ENCODE measurements at places on chromosomes 1 and 21.

- DNase-seq = peak; percentile 64
These were observed 2.4 kb upstream of the ELF3 start for GRCh38 chr1:202007805-202008489.

- DNase-seq = no peak
These were observed 31.0 kb upstream of the IL19 start for GRCh38 chr1:206739411-206740076.

- DNase-seq = no peak
These were observed 55.6 kb upstream of the MACF1 start for GRCh38 chr1:39148942-39149341.

GRCh38 chr1:85584264-85584781 lies 3.8 kb downstream of the CCN1 start:
- DNase-seq = no peak

DNA sequence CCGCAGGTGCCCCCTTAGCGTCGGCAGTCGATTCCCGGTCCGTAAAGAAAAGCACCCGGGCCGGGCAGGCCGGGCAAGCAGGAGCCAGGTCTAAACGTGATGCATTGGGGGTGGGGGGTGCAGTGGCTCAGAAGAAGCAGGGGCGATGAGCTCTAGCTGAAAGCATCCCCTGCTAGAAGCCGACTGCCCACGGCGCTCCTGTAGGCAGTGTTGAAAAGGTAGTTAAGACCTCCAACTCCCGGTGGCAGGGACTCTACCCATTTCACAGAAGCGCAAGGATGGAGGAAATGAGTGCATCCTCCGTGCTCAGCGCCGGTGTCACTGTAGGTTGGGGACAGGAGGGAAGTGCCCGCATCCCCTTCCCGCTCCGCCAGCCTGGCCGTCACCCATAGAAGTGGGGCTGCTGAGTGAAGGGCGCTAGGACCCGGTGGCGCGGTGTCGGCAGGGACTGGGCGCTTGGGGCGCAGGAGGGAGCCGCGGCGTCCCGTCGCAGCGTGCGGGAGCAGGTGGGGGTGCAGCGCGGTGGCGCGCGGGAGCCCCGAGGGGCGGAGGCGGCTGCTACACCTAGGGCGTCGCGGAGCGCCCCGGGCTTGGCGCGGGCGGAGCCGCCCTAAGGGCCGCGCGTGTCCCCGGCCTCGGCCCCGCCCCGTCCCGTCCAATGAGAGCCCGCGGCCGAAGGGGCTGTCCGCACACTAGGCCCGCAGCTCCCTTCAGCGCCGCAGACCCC lies at the start of gene WNT2B:
TSS of gene WNT2B (plus strand) at position 688 of the 727 bp plus-strand sequence. CDS start 298 bp downstream, outside the sequence.
- no peak for DNase-seq

DNA sequence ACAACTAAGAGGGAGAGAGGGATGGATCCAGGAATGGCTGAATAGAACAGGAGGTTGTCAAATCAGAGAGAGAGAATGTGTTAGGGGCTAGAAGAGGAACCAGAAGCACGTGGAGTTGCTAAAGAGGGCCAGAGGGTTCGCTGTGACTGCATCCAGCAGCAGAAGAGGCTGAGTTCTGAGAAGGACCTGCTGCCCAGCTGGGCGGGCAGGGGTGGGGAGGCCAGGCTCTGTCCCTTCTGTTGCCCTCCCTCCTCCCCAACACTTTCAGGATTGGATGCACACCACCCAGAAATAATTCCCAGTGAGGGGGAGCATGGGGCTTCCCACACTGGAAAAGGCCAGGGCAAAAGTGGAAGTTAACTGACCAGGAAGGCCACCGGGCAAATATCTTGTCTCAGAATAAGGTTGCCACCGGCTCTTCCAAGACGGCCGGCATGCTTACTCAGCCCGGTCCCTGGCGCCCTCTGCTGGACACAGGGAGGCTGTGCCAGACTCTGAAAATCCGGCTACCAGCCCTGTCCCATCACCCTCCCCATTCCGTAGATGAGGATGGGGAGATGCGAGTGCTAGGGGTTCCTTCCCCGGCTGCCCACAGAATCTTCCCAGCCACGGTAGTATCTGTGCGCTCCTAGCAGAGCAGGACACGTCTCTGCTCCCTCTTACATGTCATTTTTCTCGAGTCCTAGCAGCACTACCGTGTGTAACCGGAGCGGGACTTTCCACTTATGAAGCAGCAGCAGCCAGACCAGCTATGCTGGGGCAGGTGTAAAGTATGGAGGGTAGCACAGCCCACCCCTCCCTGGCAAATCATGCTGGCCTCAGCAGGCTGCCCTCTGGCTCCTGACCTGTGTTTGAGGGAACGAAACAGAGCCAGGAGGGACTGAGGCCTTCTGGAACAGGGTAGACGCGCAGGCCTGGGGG lies 46.8 kb upstream of the A3GALT2 start:
- peak; percentile 80 for DNase-seq

GRCh38 chr1:54172614-54173599 lies 20.1 kb upstream of the CDCP2 start:
- DNase-seq = no peak

GRCh38 chr1:31788825-31789256 lies 24.7 kb upstream of the ADGRB2 start:
- DNase-seq = peak; percentile 60

DNA sequence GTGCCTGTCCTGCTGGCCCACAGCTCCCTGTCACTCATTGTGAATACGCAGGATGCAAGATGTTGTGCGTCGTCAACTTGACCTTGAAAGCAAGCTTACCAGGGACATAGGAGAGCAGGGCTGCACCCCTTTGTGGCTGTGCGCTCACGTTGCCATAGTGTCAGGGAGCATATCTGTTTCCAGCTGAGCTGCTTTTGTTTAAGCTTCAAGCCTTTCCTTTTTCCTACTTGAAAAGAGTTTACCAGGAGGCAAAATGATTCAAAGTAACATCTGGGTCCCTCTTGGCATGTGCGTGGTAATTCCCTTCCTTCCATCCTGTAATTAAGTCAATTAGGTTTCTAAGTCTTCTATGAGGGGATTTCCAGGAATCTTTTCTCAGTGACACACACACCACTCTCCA lies 537.1 kb downstream of the AJAP1 start:
- no peak for DNase-seq

DNA sequence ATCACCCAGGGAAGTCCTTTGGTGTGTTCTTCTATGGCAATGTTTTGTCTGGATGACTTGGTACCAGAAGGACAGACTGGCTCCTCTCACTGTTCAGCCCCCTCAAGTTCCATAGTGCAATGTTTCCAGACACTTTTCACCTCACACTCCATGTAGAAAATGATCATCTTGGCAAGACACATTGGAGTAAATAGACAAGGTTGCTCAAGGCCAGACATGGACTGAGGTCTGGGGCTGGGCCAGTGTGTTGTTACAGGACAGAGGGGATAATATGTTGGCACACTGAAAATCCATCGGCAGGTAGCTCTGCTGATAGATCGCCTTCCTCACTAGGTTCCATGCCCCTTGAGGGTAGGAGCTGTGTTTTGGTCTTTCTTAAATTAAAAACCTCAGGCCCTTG lies 51.5 kb downstream of the C1orf21 start:
- DNase-seq = no peak

DNA sequence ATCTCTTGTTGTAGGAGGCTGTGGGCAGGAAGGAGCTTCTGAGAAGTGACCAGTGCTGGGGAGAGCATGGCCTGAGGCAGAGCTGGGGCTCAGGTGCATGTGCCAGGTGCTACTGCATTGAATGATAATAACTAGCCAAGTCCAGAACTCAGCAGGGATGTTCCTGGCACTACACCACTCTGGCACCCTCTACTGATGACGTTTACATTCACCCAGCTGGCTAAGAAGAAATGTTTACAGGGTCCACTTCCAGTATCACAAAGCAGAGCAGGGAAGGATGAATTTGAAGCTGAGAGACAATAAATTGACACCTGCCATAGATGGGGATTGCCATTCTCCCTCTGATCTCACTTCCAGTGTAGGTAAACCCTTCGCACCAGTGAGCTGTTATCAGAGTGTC lies 411.8 kb downstream of the SETD4 start:
- DNase-seq = no peak

DNA sequence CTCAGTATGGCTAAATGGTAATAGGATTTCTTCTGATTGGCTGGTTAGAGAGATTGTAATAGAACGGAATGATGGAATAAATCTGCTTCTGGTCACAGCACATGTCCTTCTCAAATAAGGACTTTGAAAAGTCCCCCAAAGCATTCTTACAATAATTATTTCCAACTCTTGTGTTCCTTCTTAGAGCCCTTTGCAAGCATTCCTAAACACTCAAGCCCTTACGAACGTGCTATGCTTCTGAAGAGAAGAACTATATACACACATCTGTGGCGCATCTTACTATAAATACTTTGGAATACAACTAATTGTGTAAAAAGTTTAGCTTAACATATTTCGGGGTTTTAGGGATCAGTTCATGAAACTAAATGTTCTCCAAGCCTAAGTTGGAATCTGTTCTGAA lies 25.6 kb downstream of the CLIC4 start:
- no peak for DNase-seq

DNA sequence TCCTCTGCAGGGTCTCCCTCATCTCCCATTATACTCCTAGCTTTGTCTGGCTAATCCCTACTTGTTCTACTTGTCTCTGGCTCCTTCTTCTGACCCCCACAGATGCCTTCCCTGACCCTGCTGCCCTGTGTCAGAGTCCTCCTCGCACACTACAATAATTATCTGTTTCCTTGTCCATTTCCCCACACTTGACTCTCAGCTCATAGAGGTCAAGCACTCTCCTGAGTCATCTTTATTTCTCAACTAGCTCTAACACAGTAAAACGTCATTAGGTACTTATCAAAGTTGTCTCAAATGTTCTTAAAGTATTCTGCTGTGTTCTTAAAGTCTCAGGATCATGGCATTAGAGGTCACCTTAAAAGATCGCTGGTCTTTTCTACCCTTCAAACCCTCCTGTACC lies 47.1 kb downstream of the C8A start:
- DNase-seq = no peak

DNA sequence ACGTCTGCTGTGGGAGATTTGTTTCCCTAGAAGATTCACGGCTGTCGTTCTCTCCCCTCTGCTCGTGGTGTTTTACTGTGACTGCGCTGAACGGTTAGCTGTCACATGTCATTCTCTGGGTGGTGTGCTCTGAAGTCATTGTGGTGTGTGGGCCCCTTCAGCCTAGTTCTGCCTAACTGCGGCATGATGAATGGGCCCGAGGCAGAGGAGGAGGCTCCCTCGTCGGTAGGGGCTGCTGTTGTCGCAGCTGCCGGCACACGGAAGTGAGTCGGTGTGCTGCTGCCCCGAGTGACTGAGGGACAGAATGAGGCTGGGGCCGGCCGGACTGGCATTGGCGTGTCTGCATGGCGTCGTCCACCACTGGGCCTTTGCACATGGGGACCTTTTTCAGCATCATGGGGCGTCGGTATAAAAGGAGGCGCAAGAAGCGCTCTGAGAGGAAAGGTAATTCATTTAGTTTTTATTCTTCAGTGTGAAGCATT lies 77.9 kb downstream of the ADARB1 start:
- peak; percentile 92 for DNase-seq

DNA sequence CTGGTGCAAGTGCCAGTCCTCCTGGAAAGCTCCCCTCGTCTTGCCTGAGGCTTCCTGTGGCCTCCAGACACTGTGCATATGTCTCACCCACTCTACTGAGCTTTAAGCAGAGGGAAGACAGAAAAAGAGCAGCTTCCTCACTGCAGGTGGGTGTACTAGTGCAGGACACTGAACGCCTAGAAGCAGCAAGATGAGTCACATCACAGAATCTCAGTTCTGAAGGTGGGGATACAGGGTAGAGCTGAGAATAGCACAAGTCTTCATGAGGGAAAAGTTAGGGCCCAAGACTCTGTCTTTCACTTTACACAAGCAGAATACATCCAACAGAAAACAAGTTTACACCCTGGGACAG lies 37.4 kb downstream of the PCAT6 start:
- no peak for DNase-seq
